T-cell (primary cell): ENCODE measurements at places on chromosomes 5 and 9.

- DNase-seq: no peak
Observed at GRCh38 chr9:31783491-31783890, 601.0 kb upstream of the ACO1 start.

DNA sequence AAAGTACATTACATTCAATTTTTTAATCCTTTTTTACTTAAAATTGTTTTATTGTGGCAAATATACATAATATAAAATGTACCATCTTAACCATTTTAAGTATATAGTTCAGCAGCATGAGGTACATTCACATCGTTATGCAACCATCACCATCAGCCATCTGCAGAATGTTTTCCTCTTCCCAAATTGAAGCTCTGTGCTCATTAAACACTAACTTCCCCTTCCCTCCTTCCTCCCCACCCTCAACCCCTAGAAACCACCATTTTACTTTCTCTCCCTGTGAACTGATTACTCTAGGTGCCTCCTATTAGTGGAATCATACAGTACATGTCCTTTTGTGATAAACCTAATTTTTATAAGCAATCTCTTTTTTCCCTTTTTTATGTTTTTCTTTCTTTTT lies 15.6 kb downstream of the TEX53 start:
- no peak for DNase-seq

- DNase-seq: no peak
Observed at GRCh38 chr9:1748407-1748806, 266.7 kb upstream of the SMARCA2 start.

GRCh38 chr5:130605234-130605633 lies 559.8 kb downstream of the HINT1 start:
- no peak for DNase-seq

DNA sequence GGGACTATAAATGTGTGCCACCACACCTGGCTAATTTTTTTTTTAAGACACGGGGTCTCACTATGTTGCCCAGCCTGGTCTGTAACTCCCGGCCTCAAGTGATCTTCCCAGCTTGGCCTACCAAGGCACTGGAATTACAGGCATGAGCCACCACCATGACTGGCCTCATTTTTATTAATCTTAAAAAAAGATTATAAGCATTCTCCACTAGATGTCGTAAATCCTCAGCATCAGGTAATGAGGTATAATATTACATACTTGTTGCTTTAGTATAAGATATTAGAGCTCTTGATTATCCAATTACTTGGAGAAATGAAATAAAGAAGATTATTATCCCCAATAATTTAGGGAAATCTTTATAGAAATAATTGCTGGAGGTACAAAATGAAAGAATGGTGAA lies 78.2 kb upstream of the HTR1A start:
- no peak for DNase-seq

DNA sequence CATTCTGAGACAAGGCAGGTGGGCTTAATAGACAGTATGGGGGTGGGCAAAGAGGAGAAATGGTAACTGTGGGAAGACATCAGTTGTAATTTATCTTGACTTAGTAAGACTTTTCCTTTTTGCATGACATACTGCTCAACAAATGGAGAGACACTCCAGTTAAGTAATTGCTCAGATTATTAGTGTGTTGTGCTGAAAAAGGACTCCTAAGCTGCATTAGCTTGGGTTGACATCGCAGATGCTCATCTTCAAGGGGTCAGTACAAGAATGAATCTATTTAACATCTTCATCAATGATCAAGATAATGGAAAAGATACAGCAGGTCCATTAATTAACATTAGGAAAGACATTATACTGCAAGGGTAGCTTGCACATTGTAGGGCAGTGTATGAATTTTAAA lies 181.1 kb upstream of the ELAVL2 start:
- DNase-seq: no peak

DNA sequence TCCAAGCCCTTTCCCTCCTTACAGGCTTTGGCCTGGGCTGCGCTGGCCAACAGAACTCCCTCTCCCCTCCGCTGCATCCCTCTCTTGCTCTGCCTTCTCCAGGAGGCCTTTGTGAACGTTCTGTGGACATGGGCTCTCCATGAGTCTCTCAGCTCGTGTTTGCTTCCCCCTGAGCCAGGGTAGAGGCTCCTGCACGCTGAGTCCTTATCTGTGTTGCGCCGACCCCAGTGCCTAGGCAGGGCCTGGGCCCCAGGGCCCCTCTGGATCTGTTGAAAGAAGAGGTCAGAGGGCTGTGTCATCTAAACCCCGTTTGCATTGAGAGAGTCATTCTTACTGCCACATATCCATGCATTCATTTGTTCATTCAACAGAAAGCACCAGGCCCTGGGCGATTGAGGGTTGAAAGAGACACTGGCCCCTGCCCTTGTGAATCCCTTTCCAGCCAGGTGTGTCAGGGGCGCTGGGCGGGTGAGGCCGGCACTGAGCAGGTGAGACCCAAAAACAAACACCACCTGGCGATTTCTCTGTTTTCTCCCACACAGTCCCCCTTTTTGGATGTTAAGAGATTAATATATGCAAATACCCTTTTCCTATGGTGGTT lies 111.2 kb upstream of the IER5L start:
- no peak for DNase-seq

DNA sequence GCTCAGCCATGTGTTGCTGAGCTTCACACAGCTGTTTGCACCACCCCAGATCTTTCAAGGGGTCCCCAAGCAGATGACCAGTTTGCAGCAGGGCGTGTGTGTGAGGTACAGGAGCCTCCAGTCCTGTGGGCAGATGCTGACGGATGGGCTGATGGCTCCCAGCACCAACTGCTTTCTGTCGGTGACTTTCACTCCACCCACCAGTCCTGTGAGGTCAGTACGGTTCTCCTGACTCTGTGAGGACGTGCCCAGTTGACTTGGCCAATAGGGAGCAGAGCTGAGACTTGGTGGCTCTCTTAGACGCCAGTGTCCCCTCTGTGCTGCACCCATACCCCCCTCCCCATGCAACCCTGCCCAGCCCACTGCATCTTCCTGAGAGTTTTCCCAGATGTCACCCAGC lies 19.7 kb downstream of the COL5A1 start:
- DNase-seq: no peak

DNA sequence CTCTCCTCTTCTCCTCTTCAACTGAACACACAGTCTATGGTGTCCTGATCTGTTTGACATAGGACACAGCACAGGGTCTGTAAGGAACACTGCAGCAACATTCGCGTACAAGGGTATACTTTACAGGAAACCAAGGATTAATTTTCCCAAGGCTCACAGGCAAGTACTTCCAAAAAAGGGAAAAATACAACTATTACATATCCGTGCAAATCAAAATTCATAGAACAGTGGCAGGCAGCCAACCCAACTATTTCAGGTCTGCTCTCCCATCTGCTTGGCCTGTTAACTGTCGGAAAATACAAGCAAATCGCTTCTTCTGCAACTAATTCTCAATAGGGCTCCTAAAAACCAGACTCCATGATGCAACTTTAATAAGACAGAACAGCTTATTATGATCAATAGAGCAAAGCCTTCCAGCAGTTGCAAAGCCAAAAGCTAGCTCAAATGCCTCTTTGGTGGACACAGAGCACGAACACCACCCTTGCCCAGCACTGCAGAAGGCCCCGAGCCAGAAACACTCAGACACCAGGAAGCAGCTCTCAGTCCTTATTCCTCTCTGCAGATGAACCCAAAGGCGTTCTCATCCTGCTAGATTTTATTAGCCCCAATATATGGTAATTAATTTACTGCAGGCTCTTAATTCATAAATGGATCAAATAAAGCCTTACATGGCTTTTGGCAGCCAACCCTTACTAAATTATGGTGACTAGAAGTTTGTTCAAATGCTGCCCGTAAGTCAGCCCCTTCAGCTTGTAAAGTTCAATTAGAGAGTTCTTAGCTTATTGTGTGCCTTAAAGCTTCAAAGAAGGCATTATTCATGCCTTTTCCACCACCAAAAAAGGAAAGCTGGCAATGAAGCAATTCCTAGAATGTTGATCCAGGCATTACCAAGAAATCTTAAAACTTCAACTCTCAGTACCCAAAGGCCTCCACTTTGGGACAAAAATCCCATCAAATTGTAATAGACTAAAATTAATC lies 68.8 kb downstream of the ZNF608 start:
- no peak for DNase-seq

DNA sequence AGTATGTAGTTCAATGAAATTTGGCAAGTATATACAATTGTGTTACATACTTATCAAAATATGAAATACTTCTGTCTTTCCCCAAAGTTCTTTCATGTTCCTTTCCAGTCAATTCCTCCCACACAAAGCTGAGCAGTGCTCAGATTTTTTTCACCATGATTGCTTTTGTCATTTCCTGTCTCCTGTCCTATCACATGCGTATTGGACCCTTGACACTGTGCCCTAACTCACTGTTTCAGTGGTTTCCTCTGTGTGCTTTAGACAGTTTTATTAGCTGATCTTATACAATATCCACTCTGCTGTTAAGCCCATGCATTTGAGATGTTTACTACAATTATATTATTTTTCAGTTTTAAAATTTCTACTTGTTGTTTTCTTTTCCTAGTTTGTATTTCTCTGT lies 463.6 kb upstream of the MEF2C start:
- no peak for DNase-seq

GRCh38 chr5:57681942-57682341 lies 199.3 kb upstream of the ACTBL2 start:
- no peak for DNase-seq

GRCh38 chr5:80407735-80408483 lies at the start of gene ZFYVE16:
TSS of gene ZFYVE16 (plus strand) at chr5:80408064. CDS start at chr5:80434148, 26,084 bp downstream.
- DNase-seq: peak; percentile 96

- DNase-seq: peak; percentile 14
Observed at GRCh38 chr5:72194846-72195245, 87.6 kb downstream of the MAP1B start.

GRCh38 chr5:11128021-11128420 lies 367.0 kb upstream of the DAP start:
- no peak for DNase-seq

DNA sequence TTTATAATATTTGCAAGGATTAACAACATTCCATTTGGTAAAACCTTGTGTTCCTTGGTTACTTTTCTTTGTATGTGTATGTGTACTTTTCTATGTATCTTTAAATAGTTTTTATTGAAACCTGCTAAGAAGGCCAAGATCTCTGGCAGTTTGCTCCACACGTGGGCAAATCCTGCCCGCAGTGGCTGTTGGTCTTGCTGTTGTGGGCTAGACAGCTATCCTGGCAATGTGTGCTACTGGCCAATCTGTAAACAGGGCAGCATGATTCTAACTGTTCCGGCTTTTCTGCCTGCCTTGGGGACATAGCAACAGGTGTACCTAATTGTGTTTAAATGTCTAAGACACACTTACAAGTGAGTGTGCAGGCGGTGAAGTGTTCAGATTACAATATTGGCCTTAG lies 286.6 kb downstream of the RFX3 start:
- no peak for DNase-seq

GRCh38 chr5:179879003-179879689 lies 20.5 kb upstream of the MRNIP start:
- no peak for DNase-seq

GRCh38 chr5:58259685-58260152 lies 200.2 kb downstream of the PLK2 start:
- DNase-seq: no peak

DNA sequence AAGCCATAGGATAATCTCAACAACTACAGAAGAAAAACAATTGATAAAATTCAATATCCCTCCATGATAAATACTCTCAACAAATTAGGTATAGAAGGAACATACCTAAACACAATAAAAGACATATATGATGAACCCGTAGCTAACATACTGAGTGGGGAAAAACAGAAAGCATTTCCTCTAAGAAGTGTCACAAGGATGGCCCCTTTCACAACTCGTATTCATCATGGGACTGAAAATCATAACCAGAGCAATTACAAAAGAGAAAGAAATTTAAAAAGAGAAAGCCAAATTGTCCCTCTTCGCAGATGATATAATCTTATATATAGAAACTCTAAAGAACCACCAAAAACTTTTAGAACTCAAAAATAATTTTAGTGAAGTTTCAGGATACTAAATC lies 146.3 kb upstream of the RGMB start:
- no peak for DNase-seq

GRCh38 chr5:159566832-159567231 lies 236.5 kb upstream of the IL12B start:
- no peak for DNase-seq

DNA sequence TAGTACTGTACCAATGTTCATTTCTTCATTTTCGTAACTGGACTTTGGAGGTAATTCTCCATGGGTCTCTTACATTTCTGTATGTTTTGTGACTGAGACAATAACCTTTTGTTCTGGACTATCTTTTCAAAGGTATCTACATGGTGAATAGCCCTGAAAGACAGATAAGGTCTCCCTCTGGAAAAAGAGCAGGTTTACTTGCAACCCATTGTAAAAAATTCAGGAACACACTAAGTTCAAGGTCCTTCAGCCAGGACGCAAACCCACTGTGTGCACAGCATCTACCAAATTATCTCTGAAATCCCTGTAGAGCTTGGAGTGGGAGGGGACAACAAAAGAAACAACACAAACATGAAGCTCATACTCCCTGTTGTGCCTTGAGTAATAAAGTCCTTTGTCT lies 8.3 kb downstream of the DTWD2 start:
- DNase-seq: no peak

- no peak for DNase-seq
Observed at GRCh38 chr9:16171911-16172310, 619.1 kb downstream of the CCDC171 start.

DNA sequence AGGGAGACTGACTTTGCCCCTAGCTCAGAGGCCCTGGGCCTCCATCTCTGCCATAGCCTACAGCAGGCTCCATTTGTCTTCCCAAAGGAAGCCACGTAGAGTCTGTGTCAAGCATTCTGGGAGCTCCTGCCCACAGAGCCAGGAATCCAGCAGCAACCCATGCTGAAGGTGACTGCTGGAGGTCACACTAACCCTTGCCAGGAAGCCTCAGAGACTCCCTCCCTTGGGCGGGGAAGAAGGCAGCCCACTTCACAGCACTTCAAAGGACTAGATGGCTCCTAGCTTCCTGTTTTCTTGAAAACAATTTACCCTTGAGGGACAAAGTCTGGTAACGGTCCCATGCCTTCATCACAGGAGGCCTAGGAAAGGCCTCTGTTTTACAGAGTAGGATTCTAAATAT lies 1.7 kb downstream of the CKMT2 start:
- DNase-seq: no peak

GRCh38 chr5:139426203-139426885 lies 13.0 kb downstream of the DNAJC18 start:
- no peak for DNase-seq

- no peak for DNase-seq
Observed at GRCh38 chr5:148776261-148776660, 50.1 kb upstream of the ADRB2 start.

GRCh38 chr9:120267929-120268328 lies 312.0 kb downstream of the CDK5RAP2 start:
- DNase-seq: no peak

- no peak for DNase-seq
Observed at GRCh38 chr5:91016954-91017700, 366.0 kb downstream of the ARRDC3 start.
